ENCODE measurements at places on chromosomes 13 and 19. TPM values are rescaled to one million over a fixed set of nuclear protein-coding genes. Genes with fewer than 3 reads are reported as not detected.
A peak's percentile ranks its signal among the peaks of the same experiment; 100 is the strongest.

DNA sequence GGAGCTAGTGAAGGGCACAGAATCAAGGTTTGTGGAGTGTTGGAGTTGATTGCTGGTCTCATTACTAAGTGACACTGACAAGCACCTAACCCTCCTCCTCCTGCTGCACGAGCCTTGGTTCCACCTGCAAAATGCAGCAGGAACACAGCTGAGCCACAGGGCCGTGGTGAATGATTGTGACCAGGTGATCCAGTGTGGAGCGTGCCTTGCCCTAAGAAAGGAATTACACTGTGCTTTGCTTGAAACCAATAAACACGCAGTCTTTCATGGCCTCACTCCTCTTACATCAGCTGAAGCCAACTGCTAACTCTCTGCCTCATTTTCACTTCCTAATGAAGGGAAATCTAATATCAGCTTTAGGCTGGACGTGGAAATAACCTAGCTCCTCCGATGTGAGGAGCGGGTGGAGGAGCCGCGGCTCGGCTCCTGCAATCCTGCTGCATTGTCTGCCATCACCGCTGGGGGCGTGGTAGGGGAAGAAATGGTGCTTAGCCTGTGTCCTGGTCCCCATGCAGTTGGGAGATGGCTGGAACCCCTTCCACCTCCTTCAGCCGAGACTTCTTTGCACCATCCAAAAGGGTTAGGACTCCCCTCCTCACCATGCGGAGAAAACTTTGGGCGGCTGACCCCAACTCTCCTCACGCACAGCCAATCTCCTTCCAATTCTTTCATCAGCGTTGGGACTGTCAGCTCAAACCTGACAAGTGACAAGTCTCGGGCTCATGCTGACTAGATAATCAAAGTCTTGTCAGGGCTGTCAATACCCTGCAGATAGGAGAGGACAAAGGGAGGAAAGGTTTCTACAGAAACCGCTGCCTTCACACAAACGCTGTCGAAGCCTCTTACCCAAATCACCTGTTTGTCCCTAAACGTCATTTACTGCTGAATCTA is 427.9 kb downstream of the ZNF536 start:
- H3K4me3 ChIP-seq: no peak overlapping the region
- H3K4me1 ChIP-seq: no peaks in the 10 kb centered on the region
- no peak overlapping the region for H3K27ac ChIP-seq
- no peaks in the 10 kb centered on the region for H3K27me3 ChIP-seq
- no peaks in the 10 kb centered on the region for H3K36me3 ChIP-seq

DNA sequence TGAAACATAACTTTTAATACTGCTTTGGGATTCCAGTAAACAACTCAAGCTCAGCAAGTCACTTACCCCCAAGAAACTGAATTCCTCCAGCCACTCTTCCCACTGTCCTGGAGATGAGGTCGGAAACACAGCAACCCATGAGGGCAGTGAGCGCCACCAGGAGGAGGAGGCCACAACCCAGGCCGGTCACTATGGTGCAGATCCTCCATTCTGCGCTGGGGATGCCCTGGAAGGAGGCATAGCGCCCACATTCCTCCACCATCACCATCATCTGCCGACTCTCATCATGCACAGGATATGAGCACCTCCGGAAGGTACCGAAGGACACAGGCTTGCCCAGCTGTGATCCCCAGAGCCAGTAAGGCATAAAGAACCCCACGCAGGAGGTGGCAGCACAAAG is 2.2 kb downstream of the LHFPL6 start:
- H3K27ac ChIP-seq: peak overlapping the region; percentile 78
- H3K4me1 ChIP-seq: peaks cover 69% of the 10 kb centered on the region
- no peak for DNase-seq
- H3K4me3 ChIP-seq: peak overlapping the region; percentile 96
- peaks cover 13% of the 10 kb centered on the region for H3K36me3 ChIP-seq
- no peaks in the 10 kb centered on the region for H3K27me3 ChIP-seq

- peaks cover 4% of the 10 kb centered on the region for H3K27me3 ChIP-seq
- peaks cover 36% of the 10 kb centered on the region for H3K4me1 ChIP-seq
- no peak overlapping the region for H3K4me3 ChIP-seq
- DNase-seq: no peak
Measured at GRCh38 chr13:46050771-46051170, 1.8 kb downstream of the ZC3H13 start.

Gene CGB2
- total RNA-seq: not detected

Gene ZNF439
- total RNA-seq: 1.2 TPM

DNA sequence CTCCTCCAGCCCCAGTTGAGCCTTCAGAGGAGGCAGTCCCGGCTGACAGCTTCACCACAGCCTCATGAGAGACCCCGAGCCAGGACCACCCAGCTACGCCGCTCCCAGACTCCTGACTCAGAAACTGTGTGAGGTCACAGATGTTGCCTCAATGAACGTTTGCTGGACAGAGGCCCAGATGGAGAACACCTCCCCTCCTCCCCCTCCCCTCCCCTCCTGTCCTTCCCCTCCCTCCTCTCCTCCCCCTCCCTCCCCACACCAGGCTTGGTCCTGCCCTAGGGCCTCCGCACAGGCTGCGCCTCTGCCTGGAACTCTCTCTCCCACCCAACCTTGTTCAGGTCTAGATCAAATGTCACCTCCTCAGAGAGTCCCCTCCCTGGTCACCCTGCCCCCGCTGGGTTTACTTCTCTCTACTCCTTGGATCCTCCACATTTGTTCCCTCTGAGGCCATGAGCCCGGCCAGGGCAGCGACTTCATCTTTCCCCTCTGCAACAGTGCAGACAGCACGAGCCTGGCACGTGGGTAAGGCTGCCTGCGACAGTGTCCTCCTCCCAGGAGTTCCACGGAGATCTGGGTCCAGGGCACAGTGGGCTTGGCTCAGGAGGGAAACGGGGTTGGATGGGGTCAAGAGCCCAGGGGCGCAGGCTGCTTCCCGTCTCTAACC is 17.4 kb downstream of the PIP5K1C start:
- peak overlapping the region; percentile 94 for H3K27ac ChIP-seq
- peak; percentile 83 for DNase-seq
- peaks cover 10% of the 10 kb centered on the region for H3K36me3 ChIP-seq
- no peak overlapping the region for H3K4me3 ChIP-seq
